ENCODE measurements at places on chromosomes 11 and 22. TPM values are rescaled to one million over a fixed set of nuclear protein-coding genes. Genes with fewer than 3 reads are reported as not detected.

ARCN1 gene
- total RNA-seq: 145 TPM

NUMA1 gene
- 320 TPM for total RNA-seq

PLA2G3 gene
- not detected for total RNA-seq

HEPN1 gene
- not detected for total RNA-seq

DNA sequence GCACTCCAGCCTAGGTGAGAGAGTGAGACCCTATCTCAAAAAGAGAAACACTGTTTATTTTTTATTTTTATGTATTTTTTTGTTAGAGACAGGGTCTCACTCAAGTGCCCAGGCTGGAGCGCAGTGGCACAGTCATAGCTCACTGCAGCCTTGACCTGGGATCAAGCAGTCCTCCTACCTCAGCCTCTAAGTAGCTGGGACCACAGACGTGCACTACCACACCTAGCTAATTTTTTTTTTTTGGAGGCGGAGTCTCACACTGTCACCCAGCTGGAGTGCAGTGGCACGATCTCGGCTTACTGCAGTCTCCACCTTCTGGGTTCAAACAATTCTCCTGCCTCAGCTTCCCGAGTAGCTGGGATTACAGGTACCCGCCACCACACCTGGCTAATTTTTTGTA lies 6.4 kb downstream of the RBX1 start:
- no peak for DNase-seq

DNA sequence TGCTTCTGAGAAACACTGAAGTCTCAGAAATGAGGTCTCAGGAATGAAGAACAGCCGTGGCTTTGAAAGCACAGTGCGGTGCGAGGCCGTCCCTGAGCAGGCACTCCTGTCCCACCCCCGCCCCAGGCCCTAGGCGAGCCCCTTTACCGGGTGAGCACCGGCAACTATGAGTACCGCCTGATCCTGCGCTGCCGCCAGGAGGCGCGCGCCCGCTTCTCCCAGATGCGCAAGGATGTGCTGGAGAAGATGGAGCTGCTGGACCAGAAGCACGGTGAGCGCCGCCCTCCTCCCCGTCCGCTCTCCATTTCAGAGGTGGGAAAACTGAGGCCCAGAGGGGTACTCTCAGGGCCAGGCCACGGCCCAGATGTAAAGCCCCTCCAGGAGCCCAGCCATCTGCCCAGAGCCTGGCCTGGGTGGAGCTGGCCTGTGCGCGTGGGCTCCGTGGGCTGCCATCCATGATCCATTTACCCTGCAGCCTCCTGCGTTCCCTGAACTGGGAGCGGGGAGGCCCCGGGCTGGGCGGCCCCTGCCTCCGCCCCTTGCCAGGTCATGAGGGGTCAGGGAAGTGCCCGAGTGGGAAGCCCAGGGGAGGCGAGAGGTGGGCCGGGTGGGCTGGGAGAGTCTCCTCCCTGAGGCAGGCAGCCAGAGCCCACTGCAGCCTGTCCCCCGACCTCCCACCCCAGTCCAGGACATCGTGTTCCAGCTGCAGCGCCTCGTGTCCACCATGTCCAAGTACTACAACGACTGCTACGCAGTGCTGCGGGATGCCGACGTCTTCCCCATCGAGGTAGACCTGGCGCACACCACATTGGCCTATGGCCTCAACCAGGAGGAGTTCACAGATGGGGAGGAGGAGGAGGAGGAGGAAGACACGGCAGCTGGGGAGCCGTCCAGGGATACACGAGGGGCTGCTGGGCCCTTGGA lies 9.5 kb downstream of the SLC16A8 start:
- DNase-seq: no peak

CLDN5 gene
- total RNA-seq: 671 TPM

DNA sequence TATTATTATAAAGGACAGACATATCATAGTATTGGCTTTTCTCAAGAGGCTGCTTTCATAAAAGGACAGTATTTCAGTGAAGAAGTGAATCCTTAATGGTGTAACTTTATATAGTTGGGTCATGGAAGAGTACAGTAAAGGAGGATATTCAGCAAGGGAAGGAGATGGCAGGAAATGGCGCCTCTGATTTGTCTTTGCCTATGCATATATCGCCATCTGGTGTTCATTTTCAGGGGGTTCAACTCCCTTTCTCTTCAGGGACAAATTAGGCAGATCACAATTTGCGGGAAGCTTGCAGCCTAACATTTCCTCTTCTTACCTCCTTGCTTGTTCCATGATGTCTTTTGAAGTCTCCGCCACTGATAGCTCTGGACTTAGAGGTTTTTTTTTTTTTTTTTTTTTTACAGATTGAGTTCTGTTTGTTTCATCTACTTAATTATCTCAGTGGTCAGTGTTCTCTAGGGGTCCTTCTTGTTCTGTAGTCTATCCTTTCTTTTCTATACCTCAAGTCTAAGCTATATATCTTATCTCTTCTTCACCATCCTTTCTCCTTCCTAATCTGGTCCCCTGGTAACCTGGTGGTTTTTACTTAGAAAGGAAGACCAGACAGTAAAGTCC lies 21.8 kb upstream of the RRM1 start:
- peak; percentile 76 for DNase-seq

DNA sequence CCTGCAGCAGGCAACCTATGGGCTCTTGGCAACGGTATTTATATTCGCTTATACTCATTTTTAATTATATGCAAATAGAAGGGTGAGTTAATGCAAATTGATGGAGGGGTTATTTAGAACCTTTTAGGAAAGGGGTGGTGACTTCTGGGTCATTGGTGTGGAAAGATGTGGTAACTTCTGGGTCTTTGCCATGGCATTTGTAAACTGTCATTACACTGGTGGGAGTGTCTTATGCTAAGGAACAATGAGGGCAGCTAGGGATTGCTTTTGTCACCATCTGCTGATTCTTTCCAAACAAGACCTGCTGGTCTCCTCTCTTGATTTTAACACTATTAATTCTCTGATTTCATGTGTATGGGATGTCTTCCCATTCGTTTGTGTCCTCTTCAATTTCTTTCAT lies 11.7 kb upstream of the KAT5 start:
- no peak for DNase-seq

CDKN1C gene
- 62.6 TPM for total RNA-seq

- DNase-seq: peak; percentile 41
Measured at GRCh38 chr11:111097191-111097590, 148.3 kb upstream of the POU2AF2 start.

DNA sequence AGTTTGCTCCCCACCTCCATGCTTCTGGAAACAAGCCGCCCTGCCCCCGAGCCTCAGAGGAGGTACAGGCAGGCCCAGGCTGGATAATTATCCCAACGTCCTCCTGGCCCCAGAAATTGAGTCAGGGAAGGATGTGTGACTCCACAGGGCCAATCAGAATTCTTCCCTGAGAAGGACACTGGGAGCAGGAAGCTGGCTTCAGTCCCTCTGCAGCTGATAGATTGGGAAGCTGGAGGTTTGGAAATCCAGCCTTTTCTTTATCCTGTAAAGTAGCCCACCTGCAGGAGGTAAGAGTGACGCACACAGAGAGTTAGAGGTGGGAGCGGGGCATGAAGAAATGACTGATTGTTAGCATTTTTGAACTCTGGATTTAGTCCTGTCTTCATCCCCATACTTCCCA lies 97.5 kb upstream of the CD82 start:
- no peak for DNase-seq

GRCh38 chr22:50469377-50470305 lies 5.2 kb downstream of the SBF1 start:
- no peak for DNase-seq

PLAAT3 gene
- 10.0 TPM for total RNA-seq

OOSP1 gene
- not detected for total RNA-seq

GRCh38 chr11:75388386-75389275 lies 10.7 kb upstream of the RPS3 start:
- peak; percentile 62 for DNase-seq

SH3BP1 gene
- total RNA-seq: 12.0 TPM

DNA sequence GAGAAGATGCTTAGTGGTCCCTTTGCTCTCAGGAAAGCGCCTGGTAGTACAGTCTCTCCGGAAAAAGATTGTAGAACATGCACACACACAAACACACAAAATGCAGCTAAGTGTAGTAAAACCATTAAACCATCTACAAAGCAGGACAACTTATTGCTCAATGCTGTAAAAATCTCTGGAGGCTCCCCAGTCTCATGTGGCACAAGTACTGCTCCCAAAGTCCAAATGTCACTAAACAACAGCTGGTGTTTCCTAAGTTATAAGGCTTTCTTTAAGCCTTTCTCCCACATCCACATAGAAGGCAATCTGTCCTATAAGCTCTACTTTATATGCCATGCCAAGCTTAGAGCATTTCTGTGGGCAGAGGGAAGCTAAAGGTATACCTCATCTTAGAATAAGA lies 32.9 kb downstream of the CDON start:
- DNase-seq: no peak

DNA sequence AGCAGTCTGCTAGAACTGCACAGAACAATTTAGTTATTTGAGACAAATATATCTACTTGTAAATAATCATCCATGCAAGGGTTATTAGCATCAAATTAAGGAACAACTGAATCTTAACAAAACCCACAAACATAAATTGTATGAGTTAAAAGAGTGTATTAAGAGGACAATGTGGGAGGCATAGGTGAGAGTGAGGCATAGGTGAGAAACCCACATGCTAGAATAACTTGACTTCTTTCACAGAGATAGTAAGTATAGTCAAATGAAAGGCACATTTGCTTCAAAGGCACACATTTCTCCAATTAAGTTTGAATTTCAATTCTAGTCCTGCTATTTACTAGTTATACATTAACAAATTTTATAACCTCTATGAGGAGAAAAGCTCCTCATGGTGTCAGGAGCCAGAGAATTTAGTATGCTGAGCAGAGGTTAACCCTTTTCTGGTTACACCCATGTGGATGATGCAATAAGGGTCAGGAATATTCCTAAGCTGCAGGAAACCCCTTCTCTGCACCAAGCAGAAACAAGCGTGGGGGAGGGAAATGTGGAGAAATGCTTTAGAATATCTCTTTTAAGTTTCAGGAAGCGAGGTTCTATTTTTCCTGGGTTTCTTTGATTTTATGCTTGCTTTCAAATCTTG lies 264.2 kb downstream of the GRM5 start:
- DNase-seq: no peak

RBFOX2 gene
- total RNA-seq: 199 TPM

DNA sequence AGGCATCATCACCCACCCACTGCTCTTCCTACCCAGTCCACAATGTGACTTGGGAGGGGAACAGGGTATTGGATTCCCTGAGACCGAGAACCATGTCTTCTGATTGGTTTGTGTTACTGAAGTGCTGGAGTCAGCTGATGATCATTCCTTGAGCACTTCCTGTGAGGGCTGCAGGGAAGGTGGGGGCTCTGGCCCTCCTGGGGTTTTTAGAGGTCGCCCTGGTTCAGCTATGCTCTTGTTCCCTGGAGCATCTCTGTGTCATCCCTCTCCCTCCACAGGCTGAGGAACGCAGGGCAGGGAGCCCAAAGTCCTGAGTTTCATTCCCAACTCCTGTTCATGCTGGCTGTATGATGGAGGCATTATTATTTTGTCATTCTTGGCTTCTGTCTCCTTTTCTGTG lies 6.7 kb downstream of the ZC3H7B start:
- DNase-seq: peak; percentile 58

DNA sequence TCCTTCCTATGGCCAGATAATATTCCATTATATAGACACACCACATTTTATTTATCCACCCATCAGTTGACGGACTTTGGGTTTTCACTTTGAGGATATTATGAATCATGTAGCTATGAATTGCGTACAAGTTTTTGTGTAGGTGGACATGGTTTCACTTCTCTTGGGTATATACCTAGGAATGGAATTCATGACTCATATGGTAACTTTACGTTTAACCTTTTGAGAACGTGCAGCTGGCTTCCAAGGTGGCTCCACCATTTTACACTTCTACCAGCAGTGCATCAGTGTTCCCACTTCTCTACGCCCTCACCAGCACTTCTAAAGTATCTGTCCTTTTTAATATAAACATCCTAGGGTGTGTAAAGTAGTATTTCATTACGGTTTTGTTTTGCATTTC lies 112.0 kb downstream of the PLEKHA7 start:
- no peak for DNase-seq

MAP6 gene
- 13.3 TPM for total RNA-seq

GRCh38 chr11:65918211-65919140 lies at the start of gene C11orf68:
Gene C11orf68, minus strand, starts transcription at chr11:65919062. Its CDS starts 31 bp downstream, at chr11:65919031.
- DNase-seq: no peak

- DNase-seq: peak; percentile 3
Measured at GRCh38 chr11:117834068-117834810, 9.7 kb upstream of the FXYD2 start.

- DNase-seq: peak; percentile 31
Measured at GRCh38 chr22:41857155-41857859, 24.4 kb downstream of the SREBF2 start.

SNRPD3 gene
- 60.4 TPM for total RNA-seq

NPAS4 gene
- 0.97 TPM for total RNA-seq

DNA sequence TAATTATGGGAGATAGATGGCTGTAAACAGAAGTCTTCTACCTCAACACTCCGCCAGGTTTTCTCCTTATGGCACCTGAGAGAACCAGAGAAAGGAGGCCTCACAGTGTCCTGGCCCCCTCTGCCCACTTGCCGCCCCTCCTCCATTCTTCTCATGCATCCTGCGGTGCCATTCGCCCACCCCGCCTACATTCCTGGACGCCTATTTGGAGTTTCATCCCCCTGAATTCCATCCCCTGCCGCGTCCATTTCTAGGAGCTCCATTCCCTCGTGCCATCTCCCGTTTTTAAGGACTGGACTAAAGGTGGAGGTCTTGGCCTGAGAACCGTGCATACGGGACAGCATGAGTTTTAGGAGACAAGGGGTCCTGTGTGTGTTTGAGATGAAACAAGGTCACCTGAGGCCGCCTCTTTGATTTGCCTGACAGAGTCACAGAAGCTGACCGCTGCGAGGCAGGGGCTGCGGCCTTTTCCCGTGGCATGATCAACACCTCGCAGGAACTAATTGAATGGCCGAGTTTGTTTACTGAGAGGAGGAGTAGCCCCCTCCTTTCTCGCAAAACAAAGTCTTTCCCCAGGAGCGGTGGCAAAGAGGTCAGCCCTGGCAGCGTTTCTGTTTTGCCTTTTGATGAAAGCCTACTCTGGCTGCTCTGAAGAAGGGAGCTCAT lies 246.2 kb downstream of the ST3GAL4 start:
- no peak for DNase-seq

ANO5 gene
- 3.5 TPM for total RNA-seq

GRCh38 chr11:97123237-97123636 lies 733.4 kb downstream of the JRKL start:
- no peak for DNase-seq

DNA sequence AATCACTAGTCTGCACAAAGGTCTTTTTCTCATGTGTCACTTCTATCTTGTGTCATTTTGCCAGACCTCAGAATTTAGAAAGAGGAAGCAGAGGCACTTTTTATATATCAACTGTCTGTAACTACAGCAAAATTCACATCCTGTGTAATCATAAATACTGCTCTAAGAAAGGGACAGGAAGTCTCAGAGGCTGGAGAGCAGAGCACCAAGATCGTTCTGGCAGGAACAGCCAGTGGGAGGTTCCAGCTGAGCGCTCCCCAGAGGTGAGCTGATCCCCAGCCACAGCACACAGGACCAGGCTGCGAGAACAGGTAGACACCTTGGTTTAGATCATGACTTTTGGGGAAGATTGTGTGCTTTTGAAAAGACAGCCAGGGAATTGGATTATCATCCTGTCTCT lies at the start of gene MS4A7:
MS4A7 (plus strand) TSS at position 179 of the 400 bp plus-strand sequence. CDS start 4,610 bp downstream, outside the sequence.
- no peak for DNase-seq

- DNase-seq: no peak
Measured at GRCh38 chr11:22786475-22786874, 43.1 kb downstream of the SVIP start.

NXPE1 gene
- total RNA-seq: not detected

FRMD8 gene
- 36.6 TPM for total RNA-seq

Measured in uterus (tissue), 4 donors.